WTC11 (cell line): ENCODE measurements at places on chromosomes 4 and X. TPM values are rescaled to one million over a fixed set of nuclear protein-coding genes. Genes with fewer than 3 reads are reported as not detected.

The UNC5C gene
- 0.25 to 1.0 TPM (median 0.30 TPM) in 3 replicates for total RNA-seq

The SPIN3 gene
- total RNA-seq: 14.4 to 16.3 TPM (median 15.1 TPM) in 3 replicates

The PRSS12 gene
- total RNA-seq: 8.4 to 14.1 TPM (median 10.5 TPM) in 3 replicates

The WDFY3 gene
- total RNA-seq: 62.0 to 77.2 TPM (median 71.4 TPM) in 3 replicates

The ZDHHC15 gene
- 1.5 to 2.0 TPM (median 1.9 TPM) in 3 replicates for total RNA-seq

The MUC7 gene
- not detected in 3 replicates for total RNA-seq

The PI4K2B gene
- 12.6 to 15.1 TPM (median 14.5 TPM) in 3 replicates for total RNA-seq

The WNK3 gene
- 24.3 to 27.5 TPM (median 27.5 TPM) in 3 replicates for total RNA-seq

The TMEM35A gene
- 3.9 to 4.2 TPM (median 3.9 TPM) in 3 replicates for total RNA-seq

The SLC34A2 gene
- total RNA-seq: 1.7 to 1.9 TPM (median 1.8 TPM) in 3 replicates

The GALNTL6 gene
- 0.11 to 0.24 TPM (median 0.21 TPM) in 3 replicates for total RNA-seq

The KIT gene
- total RNA-seq: 20.3 to 23.3 TPM (median 20.3 TPM) in 3 replicates

The JCHAIN gene
- 0.32 to 0.71 TPM (median 0.68 TPM) in 3 replicates for total RNA-seq

The YY2 gene
- total RNA-seq: 0.78 to 1.4 TPM (median 0.82 TPM) in 3 replicates

The CYSLTR1 gene
- 0.07 TPM in 3 replicates for total RNA-seq
